GM23338 (cell line): ENCODE measurements at places on chromosomes 2 and 18. TPM values are rescaled to one million over a fixed set of nuclear protein-coding genes. Genes with fewer than 3 reads are reported as not detected.
A peak's percentile ranks its signal among the peaks of the same experiment; 100 is the strongest.

GRCh38 chr18:46678785-46679399, 21.9 kb upstream of the LOXHD1 start:
- no peaks in the 10 kb centered on the region for H3K36me3 ChIP-seq
- no peak overlapping the region for H3K4me3 ChIP-seq
- H3K27me3 ChIP-seq: no peaks in the 10 kb centered on the region
- H3K4me1 ChIP-seq: no peaks in the 10 kb centered on the region
- no peak for DNase-seq
- no peak overlapping the region for H3K27ac ChIP-seq

DNA sequence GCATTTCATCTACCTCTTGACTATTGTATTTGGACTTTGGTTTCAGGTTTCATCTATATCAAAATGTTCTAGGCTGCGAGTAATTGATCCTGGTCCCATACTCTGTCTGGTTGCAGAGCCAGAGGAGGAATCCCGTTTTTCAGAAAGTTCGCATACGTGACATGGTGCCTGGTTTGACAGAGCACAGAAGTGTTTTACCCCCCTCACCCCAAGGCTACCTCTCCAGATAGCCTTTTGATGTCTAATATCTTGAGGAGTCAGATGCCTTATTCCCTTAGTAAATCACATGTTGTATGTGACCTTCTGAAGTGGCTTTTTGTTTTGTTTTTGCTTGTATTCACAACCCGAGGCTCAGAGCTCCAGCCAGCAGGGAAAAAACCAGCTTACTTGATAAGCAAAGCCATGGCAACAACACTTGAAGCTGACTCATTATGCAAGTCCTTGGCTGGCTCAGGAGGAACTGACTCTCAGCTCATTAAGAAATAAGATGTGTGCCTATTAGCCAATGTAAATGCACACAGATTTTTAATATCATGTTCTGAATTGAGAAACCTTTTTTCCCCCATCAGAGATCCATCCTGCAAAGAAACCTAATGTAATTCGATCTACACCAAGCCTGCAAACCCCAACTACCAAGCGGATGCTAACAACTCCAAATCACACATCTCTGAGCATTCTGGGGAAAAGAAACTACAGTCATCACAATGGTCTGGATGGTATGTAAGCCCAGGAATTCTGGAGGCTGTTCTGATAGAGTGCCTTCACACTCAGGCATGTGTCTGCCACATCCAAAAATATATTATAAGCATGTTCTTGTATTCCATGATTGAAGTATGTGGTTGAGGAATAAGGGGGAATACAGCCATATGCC, 41.4 kb downstream of the OXER1 start:
- no peaks in the 10 kb centered on the region for H3K27me3 ChIP-seq
- peak; percentile 58 for DNase-seq
- H3K27ac ChIP-seq: peak overlapping the region; percentile 21; the same call in 1 of the 2 replicates
- no peak overlapping the region for H3K4me3 ChIP-seq
- peaks cover 19% of the 10 kb centered on the region; the same call in 1 of the 2 replicates for H3K4me1 ChIP-seq
- no peaks in the 10 kb centered on the region; the same call in 1 of the 2 replicates for H3K36me3 ChIP-seq

Gene EGR4
- polyA plus RNA-seq: 0.23 TPM in 1 of 2 replicates, not detected in the other

DNA sequence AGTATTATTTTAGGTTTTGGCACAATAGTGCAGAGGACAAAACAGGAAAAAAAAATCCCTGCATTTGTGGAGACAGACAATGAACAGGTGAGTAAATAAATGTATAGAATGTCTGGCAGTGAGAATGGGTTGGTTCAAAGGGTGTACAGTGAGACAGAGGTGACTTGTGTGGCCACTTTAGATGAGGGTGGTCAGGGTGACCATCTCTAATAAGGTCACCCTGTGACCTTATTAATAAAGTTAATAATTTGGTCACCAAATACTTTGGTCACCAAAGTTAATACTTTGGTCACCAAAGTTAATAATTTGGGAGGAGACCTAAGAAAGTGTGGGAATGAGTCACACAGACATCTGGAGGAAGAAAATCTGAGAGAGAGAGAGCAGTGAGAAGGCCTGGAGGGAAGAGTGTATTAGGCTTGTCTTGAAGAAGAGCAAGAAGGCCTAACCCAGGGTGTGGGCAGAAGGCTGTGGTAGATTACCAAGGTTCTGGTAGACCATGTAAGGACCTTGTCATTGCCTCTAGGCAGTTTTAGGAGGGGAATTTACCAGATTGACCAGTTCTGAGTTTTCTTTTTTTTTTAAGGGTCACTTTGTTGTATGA, 1368.4 kb upstream of the CELF4 start:
- H3K36me3 ChIP-seq: no peaks in the 10 kb centered on the region
- H3K27ac ChIP-seq: no peak overlapping the region
- H3K4me3 ChIP-seq: no peak overlapping the region
- H3K27me3 ChIP-seq: no peaks in the 10 kb centered on the region

DNA sequence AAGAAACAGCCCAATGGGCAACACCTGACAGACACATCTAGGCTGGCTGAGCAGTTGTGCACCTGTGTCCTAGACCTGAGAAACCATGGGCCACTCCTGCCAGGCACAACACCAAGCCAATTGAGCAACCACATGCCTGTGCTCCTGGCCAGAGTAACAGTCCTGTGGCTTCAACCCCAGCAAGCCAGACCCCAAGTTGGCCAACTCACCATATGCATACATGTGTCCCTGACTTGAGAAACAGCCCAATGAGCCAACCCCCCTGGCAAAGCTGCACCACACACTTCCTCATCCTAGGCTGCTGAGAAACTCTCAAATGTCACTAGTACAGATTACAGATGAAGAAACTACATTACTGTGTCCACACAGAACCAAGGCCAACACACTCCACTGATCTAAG, 36.6 kb downstream of the USP34 start:
- H3K27me3 ChIP-seq: no peaks in the 10 kb centered on the region
- no peak overlapping the region for H3K4me3 ChIP-seq
- no peak for DNase-seq
- H3K4me1 ChIP-seq: peaks cover 3% of the 10 kb centered on the region; the same call in 1 of the 2 replicates
- no peak overlapping the region for H3K27ac ChIP-seq

- no peaks in the 10 kb centered on the region for H3K4me1 ChIP-seq
- no peaks in the 10 kb centered on the region for H3K36me3 ChIP-seq
- H3K27me3 ChIP-seq: no peaks in the 10 kb centered on the region
Measured at GRCh38 chr18:48090702-48091101, 160.2 kb upstream of the SMAD2 start.

DNA sequence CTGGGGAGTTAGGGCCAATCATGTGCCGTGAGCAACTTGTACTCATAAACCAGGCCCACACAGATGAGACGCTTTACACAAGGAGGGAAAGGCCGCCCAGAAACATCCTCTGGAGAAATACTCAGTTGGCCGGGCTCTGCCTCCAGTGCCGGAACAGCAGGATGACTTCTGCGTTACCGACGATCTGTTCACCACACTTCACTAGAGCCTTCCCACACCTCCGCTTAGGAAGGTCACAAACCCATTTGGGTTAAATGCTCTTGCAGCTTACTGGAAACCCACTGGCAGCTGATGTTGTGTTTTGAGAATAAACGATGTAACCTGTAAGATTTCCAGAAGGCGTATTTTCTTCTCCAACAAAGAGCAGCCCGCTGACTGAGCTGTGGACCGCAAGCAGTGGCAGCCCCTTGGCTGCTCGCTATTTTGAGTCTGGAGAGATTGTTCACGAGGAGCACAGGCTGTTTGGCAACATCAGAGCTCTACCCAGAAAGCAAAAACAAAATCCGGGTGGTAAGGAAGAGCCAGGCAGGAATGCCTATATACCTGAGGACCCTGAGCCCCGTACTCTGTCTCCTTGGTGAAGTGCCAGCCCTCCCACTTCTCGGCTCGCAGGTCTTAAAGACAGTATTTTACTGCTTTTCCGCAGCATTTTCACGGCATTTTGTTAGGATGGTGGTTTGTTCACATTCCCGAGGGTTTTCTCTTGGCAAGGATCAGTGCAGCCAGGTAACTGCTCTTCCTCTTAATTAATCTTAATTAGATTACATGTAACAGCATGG, 44.0 kb downstream of the COLEC12 start:
- DNase-seq: no peak
- H3K4me3 ChIP-seq: no peak overlapping the region
- H3K27me3 ChIP-seq: no peaks in the 10 kb centered on the region
- H3K4me1 ChIP-seq: 0 out of 2 replicates have a peak, but pooled peaks cover 7% of the 10 kb centered on the region
- 0 out of 2 replicates have a peak overlapping the region, but pooled peaks have one; percentile 59 for H3K27ac ChIP-seq

Gene TCF23
- polyA plus RNA-seq: 0.03 TPM in 1 of 2 replicates, not detected in the other

DNA sequence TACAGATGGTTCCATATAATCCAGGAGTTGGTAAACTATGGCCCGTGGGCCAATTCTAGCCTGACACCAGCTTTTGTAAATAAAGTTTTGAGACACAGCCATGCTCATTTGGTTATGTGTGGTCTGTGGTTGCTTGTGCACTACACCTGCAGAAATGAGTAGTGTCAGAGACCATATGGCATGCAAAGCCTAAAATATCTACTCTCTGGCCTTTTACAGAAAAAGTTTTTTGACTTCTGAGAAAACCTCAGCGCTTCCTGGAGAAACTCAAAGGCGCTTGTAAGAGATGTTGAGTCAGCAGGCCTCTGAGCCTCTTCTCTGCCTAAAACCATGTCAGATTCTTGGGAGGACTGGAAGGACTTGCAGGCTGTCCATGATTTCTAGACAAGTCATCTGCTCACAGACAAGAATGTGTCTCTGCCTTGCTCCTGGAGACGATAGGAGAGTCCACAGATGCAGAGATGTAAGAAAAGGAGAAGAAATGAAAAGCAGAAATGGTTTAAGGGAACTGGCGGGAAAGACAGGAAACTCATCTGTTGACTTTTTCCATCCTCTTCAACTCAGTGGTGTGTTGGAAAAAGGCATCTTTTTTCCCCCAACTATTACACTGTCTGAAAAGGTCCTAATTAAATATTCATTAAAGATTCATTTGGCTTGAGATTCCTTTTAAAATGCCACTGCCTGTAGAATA, 5.2 kb downstream of the TTC39C start:
- H3K4me3 ChIP-seq: no peak overlapping the region
- no peaks in the 10 kb centered on the region for H3K27me3 ChIP-seq
- H3K36me3 ChIP-seq: no peaks in the 10 kb centered on the region
- H3K27ac ChIP-seq: peak overlapping the region; percentile 34; the same call in 1 of the 2 replicates
- peaks cover 78% of the 10 kb centered on the region for H3K4me1 ChIP-seq

Gene POTEJ
- 0.06 TPM in 1 of 2 replicates, not detected in the other for polyA plus RNA-seq

DNA sequence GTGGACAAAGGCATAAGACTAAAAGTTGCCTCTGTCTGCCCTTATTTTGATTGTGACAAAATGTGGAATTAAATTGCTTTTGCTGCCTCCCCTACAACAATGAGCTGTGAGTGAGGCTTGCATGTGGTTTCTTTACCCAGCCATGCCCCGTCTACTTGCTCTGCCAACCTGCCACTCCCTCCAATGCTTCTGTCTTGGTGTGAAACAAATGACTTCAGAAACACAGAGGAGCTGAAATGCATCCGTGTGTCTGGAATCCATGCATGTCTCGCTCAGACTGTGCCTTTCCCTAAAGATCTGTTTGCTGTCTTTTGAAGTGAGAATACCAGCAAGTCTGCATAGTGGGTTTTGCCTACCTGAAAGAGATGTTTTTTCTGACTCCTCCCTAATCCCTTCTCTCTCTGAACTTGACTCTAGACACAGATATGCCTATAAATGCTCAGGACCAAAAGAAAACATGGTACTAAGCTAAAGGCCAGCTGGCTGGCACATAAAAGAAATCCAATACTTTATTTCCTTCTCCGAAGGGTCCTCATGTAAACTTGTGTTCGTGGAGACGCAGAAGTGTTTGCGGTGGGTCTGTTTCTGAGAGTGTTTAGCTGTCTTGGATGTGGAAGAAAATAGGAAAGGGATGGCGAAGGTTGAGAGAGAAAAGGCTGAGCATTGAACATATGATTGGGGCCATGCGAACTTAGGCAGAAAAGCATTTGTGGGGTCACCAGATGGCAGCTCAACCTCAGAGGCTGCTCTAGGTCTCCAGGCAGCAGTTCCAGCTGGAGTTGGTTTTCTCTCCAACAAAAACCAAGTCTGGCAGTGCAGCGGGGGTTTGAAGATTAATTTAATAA, 120.5 kb downstream of the CCBE1 start:
- H3K4me1 ChIP-seq: no peaks in the 10 kb centered on the region
- H3K27ac ChIP-seq: no peak overlapping the region
- DNase-seq: no peak
- H3K27me3 ChIP-seq: no peaks in the 10 kb centered on the region
- no peak overlapping the region for H3K4me3 ChIP-seq
- no peaks in the 10 kb centered on the region for H3K36me3 ChIP-seq

DNA sequence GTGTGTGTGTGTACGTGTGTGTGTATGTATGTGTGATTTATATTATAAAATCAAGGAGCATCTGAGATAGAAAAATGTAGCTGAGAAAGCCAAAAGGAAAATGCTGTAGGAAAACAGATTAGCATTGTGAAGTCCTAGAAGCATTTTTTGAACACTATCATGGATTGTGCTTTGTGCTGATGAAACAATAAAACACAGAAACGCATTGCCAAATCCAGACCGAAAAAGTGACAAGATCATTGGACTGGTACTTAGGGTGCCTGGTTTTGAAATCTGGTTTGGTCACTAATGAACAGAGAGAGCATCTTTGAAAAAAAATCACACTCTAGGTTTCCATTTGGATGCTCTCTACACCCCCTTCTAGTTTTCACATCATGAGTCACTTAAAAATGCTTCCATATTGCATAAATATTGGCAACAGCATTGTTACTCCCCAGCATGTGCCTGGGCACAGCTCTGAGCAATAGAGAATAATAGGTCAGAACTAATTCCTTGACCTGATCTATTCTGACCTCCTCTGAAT, 214.6 kb upstream of the LRRTM1 start:
- no peak for DNase-seq
- H3K4me3 ChIP-seq: no peak overlapping the region
- peaks cover 6% of the 10 kb centered on the region for H3K4me1 ChIP-seq
- no peak overlapping the region for H3K27ac ChIP-seq
- H3K36me3 ChIP-seq: no peaks in the 10 kb centered on the region
- H3K27me3 ChIP-seq: no peaks in the 10 kb centered on the region

DNA sequence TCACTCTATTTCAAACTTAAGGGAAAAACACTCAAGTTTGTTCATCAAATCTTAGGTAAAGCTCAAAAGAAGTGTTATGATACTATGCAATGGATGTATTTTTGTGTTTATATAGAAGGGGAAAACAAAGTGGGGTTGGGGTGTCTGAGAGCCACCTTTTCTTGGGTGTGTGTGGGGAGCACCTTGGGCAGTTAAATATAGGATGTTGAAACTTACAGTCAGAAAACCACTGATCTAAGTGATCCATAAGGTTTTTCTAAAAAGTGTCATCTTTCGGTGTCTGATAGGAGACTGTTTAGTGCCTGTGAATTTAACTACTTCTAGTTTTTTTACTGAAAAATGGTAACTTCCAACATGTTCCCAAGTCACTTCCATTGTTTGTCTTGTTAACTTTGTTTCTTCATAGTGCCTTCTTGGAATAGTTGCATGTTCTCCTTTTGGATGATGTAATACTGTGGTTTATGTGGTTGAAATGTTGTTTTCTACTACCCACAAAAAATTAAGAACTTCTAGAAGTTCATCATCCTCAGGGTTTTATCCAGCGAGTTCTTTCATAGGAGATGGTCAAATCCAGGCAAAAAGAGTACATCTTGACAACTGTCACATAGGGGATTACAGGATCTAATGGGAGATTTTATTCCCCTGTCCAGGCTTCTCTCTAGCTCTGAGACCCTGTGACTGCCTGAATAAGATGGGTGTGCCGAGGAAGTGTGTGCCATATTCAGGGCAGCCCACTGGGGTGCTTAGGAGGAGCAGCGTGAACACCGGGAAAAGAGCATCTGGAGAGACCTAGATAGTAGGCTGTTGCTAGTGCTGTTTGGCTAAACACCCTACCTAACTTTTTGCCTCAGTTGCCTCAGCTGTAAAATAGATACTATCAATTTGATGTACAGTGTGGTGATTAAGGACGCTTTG, 46.2 kb downstream of the CAB39 start:
- peaks cover 44% of the 10 kb centered on the region for H3K4me1 ChIP-seq
- H3K4me3 ChIP-seq: no peak overlapping the region
- H3K27ac ChIP-seq: no peak overlapping the region
- H3K27me3 ChIP-seq: no peaks in the 10 kb centered on the region
